ENCODE measurements at places on chromosomes 2 and 18. TPM values are rescaled to one million over a fixed set of nuclear protein-coding genes. Genes with fewer than 3 reads are reported as not detected.

The SCG2 gene
- not detected for total RNA-seq

The UNC80 gene
- total RNA-seq = not detected

The CAPN14 gene
- not detected for total RNA-seq

The CDH7 gene
- not detected for total RNA-seq

The DSG2 gene
- total RNA-seq = 0.19 TPM

Measured in vein endothelial cell (primary cell).